ENCODE measurements at places on chromosomes 5 and 9.

DNA sequence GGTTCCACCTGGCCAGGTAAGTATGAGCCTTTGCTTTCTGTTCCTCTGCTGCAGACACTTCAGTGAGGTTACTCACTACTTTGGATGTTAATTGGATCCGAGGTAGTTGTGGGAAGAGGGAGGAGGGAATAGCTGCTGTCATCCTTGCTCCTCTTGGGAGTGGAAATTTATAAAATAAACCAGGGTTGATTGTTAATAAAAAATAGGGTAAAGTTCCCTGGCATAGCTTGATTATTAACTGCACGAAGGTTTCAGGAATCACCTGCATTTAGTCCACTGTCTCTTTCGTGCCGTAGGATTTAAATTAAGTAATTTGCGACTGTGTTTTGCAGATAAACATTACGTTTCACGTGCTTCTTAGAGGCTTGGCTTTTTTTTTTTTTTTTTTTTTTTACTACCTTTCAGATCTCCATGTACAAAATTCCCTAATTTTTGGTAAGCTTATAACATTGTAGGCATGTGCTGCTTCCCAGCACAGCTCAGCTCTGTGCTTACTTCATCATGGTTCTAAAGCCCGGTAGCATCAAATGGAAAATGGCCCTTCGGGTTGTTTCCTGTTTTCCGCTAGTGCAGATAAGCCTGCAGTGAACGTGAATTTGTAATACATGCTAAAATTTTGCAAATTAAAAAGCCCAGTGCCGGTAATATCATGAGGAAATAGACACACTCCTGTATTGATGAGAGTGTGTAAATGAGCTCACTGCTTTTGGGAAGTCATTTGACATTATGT lies 26.9 kb upstream of the LTC4S start:
- no peak for DNase-seq

DNA sequence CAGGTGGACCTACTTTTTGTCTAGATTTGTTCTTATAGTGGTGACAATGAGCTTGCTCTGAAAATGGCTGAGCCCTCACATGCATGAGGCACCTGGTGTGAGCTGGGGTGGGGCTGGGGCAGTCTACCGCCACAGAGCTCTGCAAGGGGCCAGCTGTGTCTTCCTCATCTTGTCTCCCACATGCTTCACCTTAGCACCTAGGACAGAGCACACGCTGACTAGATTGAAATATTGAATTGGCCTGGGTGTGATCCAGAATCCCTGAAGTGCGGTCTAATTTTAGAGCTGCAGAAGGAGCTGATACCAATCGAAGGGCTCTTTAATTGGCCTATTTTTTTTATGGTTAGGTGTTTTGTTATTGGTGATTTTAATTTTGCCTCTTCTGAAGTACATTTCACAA lies 126.1 kb upstream of the NFIB start:
- DNase-seq: no peak

GRCh38 chr5:145984072-145984471 lies 47.7 kb downstream of the SH3RF2 start:
- DNase-seq: no peak

- DNase-seq: no peak
Measured at GRCh38 chr5:1413611-1414241, 31.5 kb downstream of the SLC6A3 start.

DNA sequence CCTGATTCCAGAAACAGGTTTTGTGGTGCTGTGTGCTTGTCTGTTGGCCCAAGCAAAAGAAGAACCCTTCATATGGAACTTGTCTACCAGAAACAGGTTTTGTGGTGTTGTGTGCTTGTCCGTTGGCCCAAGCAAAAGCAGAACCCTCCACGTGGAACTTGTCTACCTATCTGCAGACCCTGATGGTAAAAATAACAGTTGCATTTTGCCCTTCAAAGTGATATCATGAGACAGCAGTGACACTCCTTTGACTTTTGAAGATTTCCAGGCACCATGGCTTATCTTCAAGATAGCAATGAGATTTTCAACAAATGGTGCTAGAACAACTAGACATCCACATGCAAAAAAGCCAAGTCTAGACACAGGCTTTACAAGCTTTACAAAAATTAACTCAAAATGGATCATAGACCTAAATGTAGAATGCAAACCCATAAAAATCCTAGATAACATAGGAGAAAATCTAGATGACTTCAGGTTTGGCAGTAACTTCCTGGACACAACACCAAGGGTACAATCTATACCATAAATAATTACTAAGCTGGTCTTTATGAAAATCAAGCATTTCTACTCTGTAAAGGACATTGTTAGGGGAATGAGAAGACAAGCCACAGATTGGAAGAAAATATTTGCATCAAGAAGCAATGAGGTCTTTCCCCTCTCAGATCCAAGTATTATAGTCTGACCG lies 16.8 kb downstream of the MACROH2A1 start:
- no peak for DNase-seq

DNA sequence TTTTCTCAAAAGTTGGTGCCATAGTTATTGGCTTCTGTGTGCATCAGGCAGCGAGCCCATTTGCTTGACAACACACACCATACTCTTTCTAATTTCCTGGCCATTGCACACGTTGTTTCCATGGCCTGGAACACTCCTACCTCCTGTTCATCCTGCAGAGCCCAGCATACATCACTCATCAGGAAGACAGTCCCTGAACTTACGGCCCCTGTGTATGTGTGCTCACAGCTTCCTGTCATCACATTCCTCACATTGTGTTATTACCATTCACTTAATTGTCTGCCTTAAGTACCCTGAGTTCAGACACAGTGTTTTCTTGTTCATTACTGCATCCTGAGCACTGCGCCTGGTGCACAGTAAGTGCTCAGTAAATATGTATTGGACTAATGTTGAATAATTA lies 355.9 kb downstream of the PRELID2 start:
- no peak for DNase-seq

- DNase-seq: no peak
Measured at GRCh38 chr5:168766426-168766700, 187.2 kb upstream of the PANK3 start.

- no peak for DNase-seq
Measured at GRCh38 chr9:83239747-83240146, 176.8 kb upstream of the RASEF start.

All from stimulated activated CD8-positive, alpha-beta memory T cell treated with anti-CD3 and anti-CD28 coated beads, Interleukin-7, amount 100 ng/mL, for 1 hour (primary cell).